Prostate gland (tissue), 2 donors: ENCODE measurements at places on chromosomes 12 and 14.

- DNase-seq: no peak
Observed at GRCh38 chr14:31024577-31025366, 677 bp upstream of the AP4S1 start.

DNA sequence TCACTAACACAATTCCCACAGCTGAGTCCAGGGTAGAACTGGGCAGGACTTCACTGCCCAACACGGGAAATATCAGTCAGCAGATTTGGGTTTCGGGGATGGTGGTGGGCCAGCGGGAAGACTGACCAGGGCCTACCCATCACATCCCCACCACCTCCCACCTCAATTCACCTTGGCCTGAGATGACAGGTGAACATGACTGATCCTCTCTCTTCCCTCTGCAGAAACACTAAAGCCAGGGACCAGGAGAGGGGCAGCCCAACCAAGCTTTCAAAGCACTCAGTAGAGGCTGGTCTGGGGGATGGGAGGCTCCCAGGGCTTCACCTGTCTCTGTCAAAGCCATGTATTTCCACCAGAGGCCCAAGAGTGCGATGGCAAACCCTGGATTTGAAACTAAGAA is 2.3 kb downstream of the SERPINA5 start:
- DNase-seq: no peak

DNA sequence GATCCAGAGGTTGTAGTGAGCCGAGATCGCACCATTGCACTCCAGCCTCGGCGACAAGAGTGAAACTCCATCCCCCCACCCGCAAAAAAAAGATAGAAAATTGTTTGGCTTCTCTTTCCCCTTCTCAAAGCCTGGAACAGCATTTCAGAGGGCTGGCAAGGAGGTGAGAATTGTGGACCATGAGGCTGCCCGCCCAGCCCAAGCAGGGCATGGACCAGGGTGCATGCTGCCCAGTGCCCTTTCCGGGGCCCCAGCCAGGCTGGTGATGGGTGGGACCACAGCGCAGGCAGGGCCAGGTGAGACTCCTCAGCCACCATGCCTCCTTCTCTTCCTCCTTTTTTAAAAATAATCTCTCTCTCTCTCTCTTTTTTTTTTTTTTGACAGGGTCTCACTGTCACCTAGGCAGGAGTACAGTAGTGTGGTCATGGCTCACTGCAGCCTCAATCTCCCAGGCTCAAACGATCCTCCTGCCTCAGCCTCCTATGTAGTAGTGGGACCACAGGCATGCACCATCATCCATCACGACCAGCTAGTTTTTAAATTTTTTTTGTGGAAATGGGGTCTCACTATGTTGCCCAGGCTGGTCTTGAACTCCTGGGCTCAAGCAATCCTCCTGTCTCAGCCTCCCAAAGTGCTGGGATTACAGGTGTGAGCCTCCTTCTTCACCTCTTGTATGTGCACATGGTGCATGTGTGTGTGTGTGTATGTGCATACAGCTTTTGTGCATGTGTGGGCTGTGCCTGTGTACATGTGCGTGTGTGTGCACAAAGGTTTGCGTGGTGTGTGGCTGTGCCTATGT is 22.2 kb downstream of the SYNDIG1L start:
- no peak for DNase-seq

DNA sequence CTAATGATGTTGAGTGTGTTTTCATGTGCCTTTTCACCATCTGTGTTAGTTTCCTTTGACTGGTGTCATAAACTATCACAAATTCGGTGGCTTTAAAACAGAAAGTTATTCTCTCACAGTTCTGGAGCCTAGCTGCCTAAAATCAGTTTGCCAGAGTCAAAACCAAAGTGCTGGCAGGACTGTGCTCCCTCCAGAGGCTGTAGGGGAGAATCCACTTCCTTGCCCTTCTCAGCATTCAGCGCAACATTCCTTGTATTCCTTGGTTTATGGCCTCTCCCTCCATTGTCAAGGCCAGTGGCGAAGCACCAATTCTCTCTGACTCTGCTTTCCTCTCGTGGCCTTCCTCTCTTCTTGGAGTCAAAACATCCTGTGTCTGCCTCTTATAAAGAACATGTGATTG is 174.2 kb upstream of the PDE3A start:
- DNase-seq: no peak

GRCh38 chr12:101609198-101609597 is 14.4 kb downstream of the MYBPC1 start:
- DNase-seq: no peak

DNA sequence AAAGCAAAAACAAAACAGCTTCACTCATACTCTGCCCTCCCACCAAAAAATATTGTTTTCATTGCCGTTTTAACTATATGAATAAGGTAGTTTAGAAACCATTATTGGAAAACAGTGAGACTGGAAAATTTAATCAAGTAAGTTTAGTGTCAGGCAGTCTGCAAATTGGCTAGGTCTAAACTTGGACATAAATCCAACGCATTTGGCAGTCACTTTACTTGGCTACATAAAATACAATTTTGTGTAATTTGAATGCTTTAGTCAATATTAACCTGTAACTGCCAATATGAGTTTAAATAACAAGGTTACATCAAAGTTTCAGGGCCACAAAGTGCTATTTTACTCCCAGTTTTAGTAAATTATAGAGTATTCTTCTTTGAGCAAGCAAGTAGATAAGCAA is 202.3 kb upstream of the SLC38A2 start:
- DNase-seq: no peak

DNA sequence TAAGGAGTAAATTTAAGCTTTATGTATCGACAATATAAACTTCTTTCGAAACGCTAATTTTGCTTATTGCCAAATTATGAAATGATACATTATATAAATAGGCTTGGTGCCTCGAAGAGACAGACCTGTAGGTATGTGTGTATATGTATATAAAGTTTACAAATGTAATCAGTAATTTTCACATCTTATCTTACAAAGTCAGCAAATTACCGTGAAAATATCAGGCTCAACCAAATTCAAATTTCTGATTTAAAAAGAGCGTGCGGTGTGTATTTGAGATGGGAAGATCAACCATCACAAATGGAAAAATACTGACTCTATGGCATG is 605 bp downstream of the ZCRB1 start:
- DNase-seq: no peak

GRCh38 chr12:46981622-46982021 is 97.8 kb upstream of the PCED1B start:
- DNase-seq: no peak

DNA sequence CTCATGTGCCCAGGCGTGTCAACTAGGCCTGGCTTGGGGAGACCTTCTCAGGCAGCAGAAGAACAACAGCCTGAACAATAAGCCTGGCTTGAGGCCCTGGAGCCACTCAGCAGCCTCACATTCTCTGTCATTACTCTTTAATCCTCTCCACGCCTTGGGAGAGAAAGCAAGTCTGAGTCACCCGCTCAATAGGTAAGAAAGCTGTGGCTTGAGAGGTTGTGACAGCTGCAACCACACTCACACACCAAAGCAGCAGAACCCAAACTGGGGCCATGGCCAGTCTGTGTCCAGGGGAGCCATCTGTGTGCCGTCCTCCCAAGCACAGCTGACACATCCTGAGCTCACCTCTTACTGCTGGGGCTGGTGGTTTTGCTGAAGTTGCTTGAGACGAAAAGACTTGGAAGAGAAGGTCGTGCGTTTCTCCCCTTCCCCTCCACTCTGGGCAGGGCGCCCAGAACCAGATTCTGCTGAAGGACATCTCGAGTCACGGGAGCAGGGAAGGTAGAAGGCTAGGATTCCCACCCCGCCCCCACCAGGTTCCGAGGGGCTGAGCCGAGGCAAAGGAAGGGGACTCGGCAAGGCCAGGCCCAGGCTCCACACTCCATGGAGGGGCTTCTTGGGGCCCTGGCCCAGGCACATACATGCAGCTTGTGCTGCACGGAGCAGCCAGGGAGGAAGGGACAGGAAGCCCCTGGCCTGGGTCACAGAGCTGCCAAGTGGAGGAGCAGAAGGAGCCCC is 5.5 kb downstream of the TMEM63C start:
- no peak for DNase-seq

GRCh38 chr12:80504389-80505163 is 60.5 kb downstream of the PTPRQ start:
- no peak for DNase-seq

GRCh38 chr14:67705211-67705610 is 3.5 kb downstream of the RDH12 start:
- DNase-seq: no peak

DNA sequence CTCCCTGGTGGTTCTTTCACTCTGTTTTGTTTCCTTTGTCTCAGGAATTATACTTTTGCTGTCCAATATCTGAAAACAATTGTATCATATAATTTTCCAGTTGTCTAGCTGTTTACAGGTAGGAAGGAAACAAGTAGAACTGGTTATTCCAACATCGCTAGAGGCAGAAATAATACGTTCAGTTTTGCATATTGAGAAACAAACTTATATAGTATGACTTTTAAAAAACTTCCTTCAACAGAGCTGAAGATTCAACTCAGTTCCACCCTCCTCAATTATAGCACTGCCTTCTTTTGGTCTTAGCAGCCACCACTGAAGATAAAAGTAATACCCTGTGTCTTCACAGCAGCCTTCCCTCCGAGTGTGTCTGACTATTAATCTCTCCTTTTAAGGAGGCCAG is 214.3 kb downstream of the EFCAB11 start:
- DNase-seq: no peak

DNA sequence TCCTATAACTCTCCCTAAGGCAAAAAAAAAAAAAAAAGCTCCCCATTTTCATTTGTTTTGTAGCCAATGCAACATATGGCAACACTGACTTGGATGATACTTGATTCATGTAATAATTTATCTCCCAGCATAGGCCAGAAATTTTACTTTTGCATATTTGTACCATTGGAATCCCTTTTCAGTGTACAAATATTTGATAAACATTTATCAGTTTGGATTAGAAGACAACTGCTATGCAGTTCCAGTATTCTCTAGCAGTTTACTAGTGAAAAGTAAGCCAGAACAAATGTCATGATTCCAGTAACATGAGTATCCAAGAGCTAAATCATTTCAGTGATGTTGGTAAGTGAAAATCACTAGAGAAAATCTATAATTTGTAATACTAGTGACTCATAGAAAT is 392.3 kb downstream of the CCER1 start:
- DNase-seq: no peak

DNA sequence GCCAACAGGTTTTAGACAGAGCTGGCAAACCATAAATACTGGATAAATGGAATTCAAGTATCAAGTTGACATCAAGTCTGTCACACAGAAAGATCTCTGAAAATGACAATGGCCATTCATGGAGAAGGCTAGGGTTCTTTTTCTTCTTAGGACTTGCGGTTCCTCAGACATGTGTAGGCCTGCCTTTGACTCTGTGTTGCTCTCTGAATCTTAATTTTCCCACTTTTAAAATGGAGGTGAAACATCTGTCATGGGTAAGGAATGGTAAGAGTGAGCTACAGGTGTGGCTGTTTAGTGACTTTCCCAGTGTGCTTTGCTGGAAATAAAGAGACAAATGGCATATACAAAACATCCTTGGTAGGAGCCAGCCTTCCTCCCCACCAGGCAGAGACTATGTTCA is 79.2 kb downstream of the PTCSC3 start:
- no peak for DNase-seq

GRCh38 chr14:34262127-34262910 is 199.7 kb downstream of the SPTSSA start:
- no peak for DNase-seq

- no peak for DNase-seq
Observed at GRCh38 chr12:96225994-96226399, 31.8 kb downstream of the ELK3 start.

DNA sequence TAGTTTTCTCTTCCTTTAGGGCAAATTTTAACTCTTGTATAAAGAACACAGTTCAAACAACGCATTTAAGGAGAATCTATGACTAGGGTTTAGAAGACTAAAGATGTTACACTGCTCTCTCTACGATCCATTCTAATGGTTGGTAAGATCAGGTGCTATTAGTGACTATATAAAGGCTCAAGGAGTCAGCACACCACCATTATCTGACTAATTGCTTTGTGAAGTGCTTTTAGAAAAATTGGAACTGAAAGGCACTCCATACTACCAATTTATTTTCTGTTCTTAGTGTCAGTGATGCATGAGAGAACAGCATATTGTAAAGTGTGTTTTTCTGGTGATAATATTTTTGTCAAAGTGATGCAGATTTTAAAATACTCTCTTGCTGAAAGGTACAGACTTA is 136.8 kb downstream of the SYT1 start:
- no peak for DNase-seq

GRCh38 chr14:22158560-22158959 is 430.5 kb downstream of the DAD1 start:
- no peak for DNase-seq

GRCh38 chr12:94535510-94535921 is 75.8 kb upstream of the CEP83 start:
- peak; percentile 9 for DNase-seq

- DNase-seq: no peak
Observed at GRCh38 chr12:113207613-113208040, 13.6 kb upstream of the TPCN1 start.
